Femur (tissue), 1 donor: ENCODE measurements at places on chromosomes 3 and 15.

GRCh38 chr15:99895189-99895955 lies 162.1 kb upstream of the LYSMD4 start:
- DNase-seq, result no peak

GRCh38 chr3:57758686-57759085 lies 2.6 kb downstream of the SLMAP start:
- no peak for DNase-seq

DNA sequence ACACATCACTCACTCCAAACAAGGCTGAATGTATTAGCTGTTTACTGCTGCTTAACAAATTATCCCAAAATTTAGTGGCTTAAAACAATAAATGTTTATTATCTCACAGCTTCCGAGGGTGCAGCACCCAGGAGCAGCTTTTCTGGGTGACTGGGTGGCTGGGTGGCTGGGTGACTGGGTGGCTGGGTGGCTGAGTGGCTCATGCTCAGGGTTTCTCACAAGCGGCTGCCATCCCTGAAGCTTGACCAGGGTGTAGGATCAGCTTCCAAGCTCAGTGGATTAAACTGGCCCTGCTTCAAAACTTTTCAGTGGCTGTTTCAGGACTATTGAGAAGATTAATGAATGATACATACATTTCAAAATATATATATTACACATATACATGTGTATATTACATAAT lies 2.3 kb upstream of the CYP11A1 start:
- no peak for DNase-seq

- peak; percentile 79 for DNase-seq
These were observed 649 bp upstream of the PLOD2 start for GRCh38 chr3:146161663-146162002.

GRCh38 chr3:113533534-113533892 lies 1.2 kb downstream of the SIDT1 start:
- DNase-seq, result no peak

DNA sequence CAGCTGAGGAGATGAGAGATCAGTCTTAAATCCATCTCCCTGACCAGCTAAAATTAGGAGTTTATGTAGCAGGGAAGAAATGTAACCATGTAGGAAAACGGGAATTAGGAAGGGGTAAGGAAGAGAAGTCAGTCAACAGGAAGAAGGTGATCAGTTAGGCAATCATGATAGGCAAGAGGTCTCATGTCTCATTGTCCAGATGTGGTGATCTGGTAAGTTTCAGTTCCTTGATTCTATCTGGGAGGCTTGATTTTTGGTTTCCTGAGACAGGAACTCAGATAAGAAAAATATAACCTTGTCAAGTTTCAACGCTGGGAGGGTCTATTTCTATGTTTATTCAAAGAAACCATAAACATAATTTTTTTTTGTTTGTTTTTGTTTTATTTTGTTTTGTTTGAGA lies 40.3 kb upstream of the TBC1D5 start:
- DNase-seq, result no peak

GRCh38 chr3:129491794-129492193 lies 36.6 kb upstream of the RHO start:
- no peak for DNase-seq

DNA sequence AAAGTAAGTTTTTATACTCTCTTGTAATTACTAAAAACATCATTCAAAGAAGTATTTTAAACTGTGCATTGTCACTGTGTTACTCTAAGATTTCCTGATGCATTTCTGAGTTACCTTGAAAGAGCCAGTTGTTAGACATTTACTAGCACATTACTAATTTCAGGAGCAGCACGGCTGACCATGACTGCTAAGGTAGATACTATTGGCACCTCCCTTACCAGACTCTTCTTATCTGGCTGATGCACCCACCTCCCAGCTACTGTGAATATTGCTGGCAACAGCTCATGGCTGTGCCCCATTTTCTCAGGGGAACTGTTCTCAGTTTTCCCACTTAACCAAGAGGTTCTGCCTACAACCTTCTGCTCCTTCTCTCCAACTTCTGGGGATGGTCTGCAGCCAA lies 29.4 kb downstream of the COL6A5 start:
- DNase-seq, result no peak

DNA sequence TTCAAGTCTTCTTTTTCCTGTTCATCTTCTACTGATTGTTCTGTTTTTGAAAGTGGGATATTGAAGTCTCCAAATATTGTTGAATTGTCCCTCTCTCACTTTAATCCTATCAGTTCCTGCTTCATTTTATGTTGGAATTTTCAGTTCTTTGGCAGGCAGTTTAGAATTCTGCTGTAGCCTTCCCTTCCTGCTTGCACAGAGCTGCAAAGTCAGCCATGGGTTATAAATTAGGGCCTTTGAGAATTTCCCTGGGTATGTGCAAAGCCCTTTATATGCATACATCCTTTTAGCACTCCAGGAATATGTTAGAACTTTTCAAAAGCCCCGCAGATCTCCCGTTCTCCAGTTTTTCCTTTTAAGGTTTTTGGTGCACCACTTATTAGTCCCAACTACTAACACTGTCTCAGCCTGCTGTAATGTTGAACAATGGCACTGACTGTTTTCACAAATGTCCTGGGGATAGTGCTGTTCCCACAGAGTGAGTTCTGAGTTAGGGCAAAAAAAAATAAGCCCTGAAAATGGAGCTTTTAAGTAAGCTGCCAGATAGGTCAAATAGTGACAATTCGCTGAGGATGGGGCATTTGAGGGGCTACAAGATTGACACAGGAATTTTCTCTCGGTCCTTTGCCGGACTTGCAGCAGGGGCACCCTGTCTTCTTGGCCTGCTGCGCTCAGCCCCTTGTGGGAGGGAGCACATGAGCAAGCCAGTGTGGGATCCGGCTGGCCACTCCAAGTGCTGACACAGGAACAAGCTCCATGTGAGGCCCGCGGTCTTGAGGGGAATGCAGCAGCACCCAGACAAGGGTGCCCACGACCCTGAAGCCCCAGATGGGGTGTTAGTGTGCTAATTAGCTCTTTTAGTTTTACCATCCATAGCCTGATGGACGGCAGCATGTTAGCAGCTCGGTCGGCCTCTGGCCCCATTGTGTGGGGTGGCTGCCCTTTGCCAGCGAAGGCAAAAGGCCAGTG lies 96.0 kb downstream of the VPS8 start:
- peak; percentile 21 for DNase-seq

DNA sequence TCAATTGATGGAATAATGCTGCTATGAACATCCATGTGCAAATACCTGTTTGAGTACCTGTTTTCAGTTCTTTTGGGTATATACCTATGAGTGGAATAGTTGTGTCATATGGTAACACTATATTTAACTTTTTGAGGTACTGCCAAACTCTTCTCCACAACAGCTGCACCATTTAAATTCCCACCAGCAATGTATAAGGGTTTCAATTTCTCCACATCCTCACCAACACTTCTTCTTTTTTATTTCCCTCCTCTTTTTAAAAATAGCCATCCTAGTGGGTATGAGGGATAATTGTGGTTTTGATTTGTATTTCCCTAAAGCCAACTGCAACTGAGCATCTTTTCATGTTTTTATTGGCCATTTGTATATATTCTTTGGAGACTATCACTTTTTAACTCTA lies 31.3 kb upstream of the ARHGEF3 start:
- no peak for DNase-seq

GRCh38 chr3:192042116-192042515 lies 581.2 kb downstream of the PYDC2 start:
- no peak for DNase-seq

DNA sequence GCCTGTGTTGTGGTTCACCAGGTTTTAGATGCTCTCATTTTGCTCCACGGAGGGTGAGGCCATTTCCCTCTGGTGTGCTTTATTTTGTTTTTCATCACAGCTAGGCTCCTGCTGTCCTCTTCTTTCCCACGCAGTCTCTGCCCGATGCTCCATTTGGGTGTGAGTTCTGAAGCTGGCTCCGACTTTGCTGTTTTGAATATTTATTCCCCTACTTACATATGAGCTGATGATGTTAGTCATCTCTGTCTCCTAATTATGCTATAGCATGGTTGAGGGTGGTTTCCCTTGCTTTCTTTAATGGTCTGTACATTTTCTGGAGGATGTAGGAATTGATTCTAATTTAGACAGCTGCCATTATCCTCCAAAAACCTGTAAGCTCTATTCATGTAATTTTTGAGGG lies 168.1 kb upstream of the MYRIP start:
- no peak for DNase-seq

DNA sequence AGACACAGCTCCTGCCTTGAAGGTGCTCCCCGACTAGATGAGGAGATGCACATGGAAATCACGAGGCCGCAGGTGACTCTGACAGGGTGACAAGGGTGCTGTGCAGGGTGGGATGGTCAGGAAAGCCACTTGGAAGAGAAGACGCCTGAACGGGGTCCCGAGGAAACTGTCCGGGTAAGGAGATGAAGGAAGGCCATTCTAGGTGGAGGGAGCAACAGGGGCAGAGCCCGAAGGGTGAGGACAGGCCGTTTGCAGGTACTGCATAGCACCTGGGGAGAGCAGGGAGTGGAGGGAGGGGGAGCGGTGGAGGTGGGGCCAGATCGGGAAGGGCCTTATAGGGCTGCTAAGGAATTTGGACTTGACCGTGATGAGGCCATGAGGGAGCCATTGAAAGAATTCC lies 105.6 kb upstream of the DLG1 start:
- no peak for DNase-seq

- DNase-seq, result no peak
These were observed 545.0 kb downstream of the PYDC2 start for GRCh38 chr3:192005989-192006388.

DNA sequence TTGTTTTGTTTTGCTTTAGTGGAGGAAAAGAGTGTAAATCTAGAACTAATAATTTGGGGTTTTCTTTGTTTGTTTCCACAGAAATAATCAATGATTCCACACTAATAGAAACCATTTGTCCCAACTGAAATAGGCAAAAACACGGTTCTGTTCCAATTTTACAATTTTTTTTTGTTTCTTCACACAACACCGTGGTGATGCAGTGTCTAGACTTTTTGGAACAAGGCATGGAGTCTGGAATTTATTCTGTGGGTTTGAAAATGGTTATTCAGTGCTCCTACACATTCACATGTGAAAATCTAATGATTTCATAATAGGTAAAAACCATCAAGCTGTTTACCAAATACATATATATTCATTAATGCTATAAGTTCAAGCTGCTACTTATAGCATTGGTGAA lies 629.0 kb upstream of the TGFBR2 start:
- no peak for DNase-seq

DNA sequence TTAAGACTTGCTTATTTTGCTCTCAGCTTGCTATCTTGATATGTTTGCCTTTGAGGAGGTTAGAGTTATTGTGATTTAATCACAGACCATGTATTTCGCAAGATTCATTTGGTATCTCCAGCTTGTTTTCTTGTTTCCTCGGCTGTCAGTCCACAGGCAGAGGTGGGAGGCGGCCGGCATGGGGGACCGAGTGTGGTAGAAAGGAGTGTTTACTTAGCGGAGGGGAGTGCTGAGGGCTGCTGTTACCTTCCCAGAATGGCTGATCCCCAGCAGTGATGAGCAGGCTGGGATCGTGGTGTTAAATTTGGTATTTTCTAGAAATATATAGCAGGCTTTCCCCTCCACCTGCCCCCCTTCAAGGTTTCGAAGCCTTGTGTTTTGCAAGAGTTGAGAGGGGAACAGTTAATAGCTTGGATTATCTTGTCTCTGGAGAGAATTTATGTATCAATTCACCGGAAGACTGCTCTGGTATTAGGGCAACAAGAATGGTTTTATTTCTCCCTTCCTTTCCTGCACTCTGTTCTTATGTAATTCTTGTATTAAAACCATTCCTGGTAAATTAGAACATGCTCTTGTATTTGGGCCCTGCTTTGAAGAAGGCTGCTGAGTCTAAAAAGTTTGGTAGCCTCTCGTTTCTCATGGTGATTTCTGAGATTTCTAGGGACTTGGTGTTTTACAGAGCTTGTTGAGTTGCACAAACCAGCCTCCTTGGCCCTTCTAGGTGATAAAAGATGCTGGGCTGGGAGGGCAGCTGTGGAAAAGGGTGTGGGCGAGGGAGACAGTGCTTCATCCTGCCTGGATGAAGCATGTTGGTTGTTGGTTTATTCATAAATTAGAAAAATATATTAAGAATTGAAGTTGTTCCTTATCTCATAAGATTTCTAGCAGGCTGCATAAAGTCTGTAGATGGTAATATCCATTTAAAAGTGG lies 151.4 kb downstream of the IGF1R start:
- DNase-seq, result no peak

GRCh38 chr15:98555173-98555515 lies 93.2 kb upstream of the IGF1R start:
- no peak for DNase-seq

DNA sequence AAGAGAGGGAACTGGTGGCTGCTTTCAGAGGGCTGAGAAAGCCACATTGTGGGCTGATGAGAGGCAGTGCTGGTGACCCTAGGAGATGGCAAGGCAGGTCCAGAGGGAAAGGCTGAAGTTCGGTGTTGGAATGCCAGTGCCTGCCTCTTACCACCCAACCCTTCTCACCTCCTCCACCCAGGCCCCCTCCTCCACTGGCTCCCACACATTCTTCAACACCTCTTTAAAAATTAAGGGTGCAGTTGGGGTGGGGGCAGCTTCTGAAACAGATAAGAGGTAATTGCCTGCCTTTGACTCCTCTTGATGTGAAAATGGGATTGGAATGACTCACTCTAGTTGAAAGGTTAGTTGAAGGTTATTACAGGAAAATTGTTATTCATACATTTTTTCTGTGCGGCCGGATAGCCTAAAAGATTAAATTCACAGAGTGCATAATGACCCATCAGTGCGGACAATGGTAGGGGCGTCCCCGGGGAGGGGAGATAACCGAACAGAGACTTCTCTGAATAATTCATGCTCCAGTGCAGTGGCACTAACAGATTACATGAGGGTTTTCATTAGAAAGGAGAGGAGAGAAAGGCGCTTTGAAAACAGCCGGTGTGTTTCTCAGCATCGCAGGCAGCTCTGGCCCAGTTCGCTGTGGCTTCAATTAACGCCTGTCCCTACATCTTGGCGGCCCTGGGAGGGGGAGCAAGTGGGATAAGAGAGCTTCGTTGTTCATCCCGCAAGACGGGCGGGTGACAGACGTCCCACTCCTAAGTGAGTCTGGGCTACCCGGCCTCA lies 212.4 kb downstream of the TLE3 start:
- DNase-seq, result no peak

- no peak for DNase-seq
These were observed 80.3 kb downstream of the BDH1 start for GRCh38 chr3:197475514-197475913.

DNA sequence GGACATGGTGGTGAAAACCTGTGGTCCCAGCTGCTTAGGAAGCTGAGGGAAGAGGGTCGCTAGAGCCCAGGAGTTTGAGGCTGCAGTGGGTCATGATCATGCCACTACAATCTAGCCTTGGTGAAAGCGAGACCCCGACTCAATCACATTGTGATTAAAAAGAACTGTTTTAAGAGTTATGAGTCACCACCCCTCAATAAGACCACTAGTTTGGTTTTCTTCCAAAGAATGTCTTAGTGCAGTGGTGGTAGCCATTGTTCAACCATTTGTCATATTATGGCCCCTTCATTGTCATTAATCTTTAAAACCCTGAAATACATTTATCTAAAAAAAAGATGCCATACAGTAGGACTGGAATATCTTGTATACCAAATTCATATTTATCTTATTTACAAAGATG lies 48.8 kb downstream of the BLM start:
- DNase-seq, result no peak
